ENCODE measurements at places on chromosomes 3 and 15.

DNA sequence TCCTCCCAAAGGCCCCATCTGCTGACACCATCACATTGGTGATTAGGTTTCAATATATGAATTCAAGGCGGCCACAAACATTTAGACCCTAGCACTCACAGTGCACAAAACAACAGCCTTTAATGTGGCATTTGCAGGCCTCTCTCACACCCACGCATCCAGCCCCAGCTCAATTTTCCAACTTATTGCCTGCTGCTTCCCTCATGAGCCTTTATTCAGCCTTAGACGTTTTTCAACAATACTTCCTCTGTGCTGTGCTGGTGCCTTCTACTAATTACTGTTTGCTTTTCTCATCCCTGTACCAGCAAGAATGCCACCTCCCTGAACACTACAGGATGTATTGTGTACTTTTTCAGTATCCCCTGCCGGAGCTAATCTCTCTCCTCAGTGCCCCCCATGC, 334.6 kb downstream of the GABRB3 start:
- peak; percentile 85 for DNase-seq

- DNase-seq, result no peak
Observed at GRCh38 chr15:73777741-73778140, 24.6 kb upstream of the INSYN1 start.

DNA sequence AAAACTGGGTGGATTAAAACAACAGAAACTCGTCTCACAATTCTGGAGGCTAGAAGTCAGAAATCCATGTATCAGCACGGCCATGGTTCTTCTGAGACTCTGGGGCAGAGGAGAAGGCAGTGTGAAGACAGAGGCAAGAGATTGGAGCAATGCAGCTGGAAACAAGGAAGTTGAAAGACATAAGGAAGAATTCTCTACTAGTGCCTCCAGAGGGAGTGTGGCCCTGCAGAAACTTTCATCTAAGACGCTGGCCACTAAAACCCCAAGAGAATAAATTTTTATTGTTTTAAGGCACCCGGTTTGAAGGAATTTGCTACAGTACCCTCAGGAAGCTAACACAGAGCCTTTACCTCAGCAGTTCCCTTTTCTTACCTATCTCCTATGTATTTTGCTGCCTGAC, 1012.2 kb upstream of the CADM2 start:
- peak; percentile 5 for DNase-seq

- DNase-seq, result peak; percentile 28
Observed at GRCh38 chr3:19885468-19885867, 48.5 kb downstream of the EFHB start.

DNA sequence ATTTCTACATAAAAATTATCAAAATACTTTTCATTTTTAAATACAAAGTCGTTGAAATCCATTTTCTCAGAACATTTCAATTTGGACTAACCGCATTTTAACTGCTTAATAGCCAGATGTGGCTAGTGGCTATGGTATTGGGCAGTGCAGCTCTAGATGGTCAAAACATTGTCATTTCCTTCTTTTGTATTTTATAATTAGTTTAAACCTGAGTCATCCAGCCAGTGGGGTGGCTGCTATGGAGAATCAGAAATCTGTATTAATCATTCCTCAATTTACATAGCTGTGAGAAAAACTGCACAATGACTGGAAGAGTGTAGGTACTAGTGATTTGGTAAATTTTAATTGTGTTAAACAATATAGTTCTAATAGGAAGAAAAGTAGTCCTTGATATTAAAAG, 245.3 kb downstream of the PDZRN3 start:
- DNase-seq, result no peak
